ENCODE measurements at places on chromosomes 11 and 22. TPM values are rescaled to one million over a fixed set of nuclear protein-coding genes. Genes with fewer than 3 reads are reported as not detected.

Gene OR52I2
- total RNA-seq = not detected

Gene BAIAP2L2
- 6.0 TPM for total RNA-seq

Gene IL17REL
- total RNA-seq = 0.25 TPM

Gene MISFA
- total RNA-seq = not detected

Gene FXYD6
- total RNA-seq = 12.2 TPM

Gene CCDC89
- total RNA-seq = 1.3 TPM

Gene MS4A3
- not detected for total RNA-seq

Gene INPP5J
- 5.2 TPM for total RNA-seq

Gene SMIM35
- not detected for total RNA-seq

Gene ALG9
- 23.7 TPM for total RNA-seq

Gene CAT
- total RNA-seq = 39.3 TPM

Gene OSBP2
- total RNA-seq = 4.8 TPM

Gene JAML
- not detected for total RNA-seq

Gene CSRP3
- not detected for total RNA-seq

Gene CATSPERZ
- not detected for total RNA-seq

Gene TRABD
- total RNA-seq = 43.7 TPM

Gene KCNK4
- not detected for total RNA-seq

Gene SYT9
- total RNA-seq = not detected

Gene KCNQ1
- total RNA-seq = 0.38 TPM

Gene SCN4B
- total RNA-seq = under 0.01 TPM

Gene ACCSL
- total RNA-seq = not detected

Gene C1QTNF4
- total RNA-seq = 1.1 TPM

Gene GTSE1
- 1.3 TPM for total RNA-seq

Gene PICALM
- total RNA-seq = 178 TPM

Gene SLC43A1
- 9.8 TPM for total RNA-seq

Gene ABCC8
- not detected for total RNA-seq

Gene SERPING1
- 28.6 TPM for total RNA-seq
